Stimulated activated CD8-positive, alpha-beta memory T cell treated with anti-CD3 and anti-CD28 coated beads, Interleukin-7, amount 100 ng/mL, for 4 hours (primary cell): ENCODE measurements at places on chromosomes 11 and 22.

GRCh38 chr11:4090258-4090657 lies 4.3 kb upstream of the RRM1 start:
- DNase-seq: no peak

DNA sequence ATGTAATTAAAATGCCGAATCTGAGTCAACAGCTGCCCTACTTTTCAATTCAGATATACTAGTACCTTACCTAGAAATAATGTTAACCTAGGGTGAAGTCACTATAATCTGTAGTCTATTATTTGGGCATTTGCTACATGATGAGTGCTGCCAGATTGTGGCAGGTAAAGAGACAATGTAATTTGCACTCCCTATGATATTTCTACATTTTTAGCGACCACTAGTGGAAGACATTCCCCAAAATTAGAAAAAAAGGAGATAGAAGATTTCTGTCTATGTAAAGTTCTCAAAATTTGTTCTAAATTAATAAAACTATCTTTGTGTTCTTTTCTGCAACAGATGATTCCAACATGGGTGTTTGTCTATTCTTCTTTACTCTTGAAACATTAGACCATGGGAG lies 14.1 kb downstream of the MS4A1 start:
- DNase-seq: no peak

GRCh38 chr11:105937331-105937730 lies 84.7 kb downstream of the MSANTD4 start:
- no peak for DNase-seq

- DNase-seq: no peak
Observed at GRCh38 chr11:46278387-46279125, 1.1 kb downstream of the CREB3L1 start.

DNA sequence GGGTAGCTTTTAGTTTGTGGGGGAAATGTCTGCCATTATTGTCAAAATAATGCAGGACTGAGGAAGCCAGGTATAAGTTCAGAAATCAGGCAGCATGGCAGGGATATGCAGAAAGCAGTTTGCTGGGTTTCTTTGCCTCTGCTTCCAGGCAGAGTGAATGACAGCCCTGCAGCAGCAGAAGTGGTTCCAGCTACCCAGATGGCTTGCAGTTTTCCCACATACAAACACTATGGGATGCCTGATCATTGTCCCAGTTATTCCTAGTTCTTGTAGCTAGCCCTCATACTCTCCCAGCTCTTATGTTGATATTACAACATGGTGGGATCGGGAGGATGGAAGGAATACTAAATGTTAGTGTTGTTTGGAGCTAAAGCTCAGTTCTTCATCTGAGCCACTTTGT lies 2.8 kb upstream of the DIXDC1 start:
- DNase-seq: no peak

- DNase-seq: no peak
Observed at GRCh38 chr11:86978756-86979608, 23.8 kb upstream of the FZD4 start.

DNA sequence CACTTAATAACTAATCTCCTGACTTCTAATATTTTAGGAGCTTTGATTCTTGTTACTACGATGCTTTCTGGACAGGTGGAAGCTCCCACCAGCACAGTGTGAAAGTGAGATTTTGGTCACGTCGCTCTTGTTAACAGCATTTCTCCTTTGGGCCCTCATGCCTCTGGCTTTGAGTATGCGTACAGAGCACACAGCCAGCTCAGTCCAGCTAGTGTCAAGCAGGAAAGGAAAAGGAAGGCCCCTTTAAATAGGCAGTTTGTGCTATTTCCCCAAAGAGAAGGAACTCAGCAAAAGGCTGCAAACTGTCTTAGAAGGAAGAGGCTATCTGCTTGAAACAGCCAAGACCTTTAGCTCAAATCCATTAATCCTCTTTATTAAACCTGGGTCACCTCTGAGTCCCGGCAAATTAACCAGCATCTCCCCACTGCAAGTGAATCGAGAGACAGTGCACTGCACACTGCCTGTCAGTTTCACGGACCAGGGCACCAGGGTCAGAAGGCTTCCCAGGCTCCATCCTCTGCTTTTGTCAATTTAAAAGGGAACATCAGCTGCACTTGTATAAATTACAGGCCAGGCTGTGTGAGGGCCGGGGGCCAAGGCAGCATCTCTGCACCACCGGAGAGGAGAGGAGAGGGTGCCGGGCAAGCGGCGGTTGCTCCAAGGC lies 34.7 kb downstream of the OPCML start:
- DNase-seq: no peak

DNA sequence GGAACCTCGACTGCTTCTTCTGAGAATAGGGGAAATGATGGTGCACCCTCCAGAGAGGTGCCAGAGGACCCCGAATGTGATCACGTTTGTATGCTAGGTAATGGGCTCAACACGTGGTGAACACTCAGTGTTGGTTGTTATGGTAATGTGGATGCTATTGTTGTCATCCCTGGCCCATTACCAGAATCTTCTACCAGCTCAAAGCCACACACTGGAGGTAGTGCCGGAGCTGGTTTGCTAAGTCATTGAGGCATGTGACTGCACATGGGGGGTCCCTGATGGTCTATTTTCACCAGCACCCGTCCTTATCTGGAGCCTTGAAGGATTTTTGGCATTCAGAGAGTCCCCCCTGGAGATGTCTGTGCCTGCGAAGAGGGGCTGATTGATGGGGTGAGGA lies 119.1 kb upstream of the CD82 start:
- DNase-seq: no peak

GRCh38 chr11:47372422-47372821 lies 5.9 kb downstream of the SPI1 start:
- no peak for DNase-seq

DNA sequence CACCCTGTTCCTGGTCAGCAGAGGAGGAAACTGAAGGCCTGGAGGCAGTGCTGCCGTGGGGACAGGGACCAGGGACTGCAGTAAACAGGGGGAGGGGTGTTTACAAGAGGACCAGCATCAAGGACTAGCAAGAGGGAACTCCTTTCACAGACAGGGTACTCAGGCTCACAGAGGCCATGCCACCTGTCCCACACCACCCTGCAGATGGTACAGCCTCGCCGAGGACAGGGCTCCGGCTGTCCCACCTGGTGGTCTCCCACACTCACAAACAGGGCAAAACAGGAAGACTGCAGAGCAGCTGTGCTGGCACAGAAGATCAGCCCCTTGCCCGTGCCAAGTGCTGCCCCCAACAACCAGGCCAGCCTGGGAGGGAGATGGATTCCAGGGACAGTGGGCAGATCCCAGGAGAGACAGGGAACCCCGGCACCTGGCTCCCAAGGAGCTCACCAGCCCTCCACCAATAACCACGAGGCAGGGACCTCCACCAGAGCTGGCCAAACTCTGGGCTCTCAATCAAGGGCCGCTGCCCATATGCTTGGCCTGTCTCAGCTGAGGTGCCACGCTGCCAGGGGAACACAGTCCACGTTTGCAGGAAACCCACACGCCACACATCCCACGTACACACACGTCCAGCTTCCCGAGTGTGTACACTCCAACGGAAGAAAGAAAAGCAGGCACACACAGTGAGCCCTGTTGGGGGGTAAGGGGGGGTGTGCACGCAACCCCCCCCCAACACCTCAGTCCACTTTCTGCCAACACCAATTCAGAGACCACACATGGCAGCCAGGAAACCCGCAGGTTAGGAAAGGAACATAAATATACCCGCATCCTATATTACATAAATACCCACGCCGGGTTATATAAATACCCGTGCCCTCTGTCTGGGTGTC lies 2.1 kb downstream of the CSNK1E start:
- DNase-seq: no peak

DNA sequence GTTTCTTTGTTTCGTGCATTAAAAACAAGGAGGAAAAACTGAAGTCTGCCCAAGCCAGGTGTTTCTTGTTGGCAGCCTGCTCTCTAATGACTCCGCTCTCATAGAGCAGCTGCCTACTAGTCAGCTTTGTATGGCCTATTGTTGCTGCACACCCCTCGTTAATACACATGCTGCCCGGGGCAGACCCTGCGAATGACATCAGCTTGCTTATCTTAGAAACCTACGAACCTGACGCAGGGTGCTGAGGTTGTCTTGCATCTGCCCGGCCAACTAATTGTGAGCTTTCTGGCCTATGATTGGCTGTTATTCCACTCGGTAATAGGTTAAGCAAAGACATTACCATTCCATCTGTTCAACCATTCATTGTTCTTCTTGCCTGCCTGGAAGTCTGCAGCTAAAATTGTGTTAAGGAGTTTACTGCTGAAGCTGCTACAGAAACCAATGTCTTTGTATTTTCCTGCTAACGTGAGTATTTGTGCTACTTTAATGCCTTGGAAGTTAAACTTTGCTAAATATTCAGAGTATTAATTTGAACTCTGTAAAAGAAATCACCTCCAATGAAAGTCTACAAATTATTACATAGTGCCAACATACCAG lies 37.5 kb downstream of the ZC3H12C start:
- DNase-seq: no peak

DNA sequence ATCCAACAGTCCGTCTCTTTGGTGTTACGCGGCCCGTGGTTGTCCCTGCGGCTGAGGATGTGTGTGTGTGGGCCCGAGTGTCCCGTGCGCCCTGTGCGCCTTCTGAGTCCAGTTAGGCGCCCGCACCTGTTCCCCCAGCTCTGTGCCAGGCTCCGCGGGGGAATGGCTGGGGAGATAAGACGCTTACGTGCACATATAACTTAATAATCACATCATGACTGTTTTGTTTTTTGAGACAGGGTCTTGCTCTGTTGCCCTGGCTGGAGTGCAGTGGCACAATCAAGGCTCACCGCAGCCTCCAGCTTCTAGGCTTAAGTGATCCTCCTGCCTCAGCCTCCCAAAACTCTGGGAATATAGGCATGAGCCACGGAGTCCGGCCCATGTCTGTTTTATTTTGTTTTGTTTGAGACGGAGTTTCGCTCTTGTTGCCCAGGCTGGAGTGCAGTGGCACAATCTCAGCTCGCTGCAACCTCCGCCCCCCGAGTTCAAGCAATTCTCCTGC lies 817 bp downstream of the ARL2 start:
- no peak for DNase-seq

GRCh38 chr11:76667856-76668255 lies 2.7 kb downstream of the LRRC32 start:
- DNase-seq: no peak

DNA sequence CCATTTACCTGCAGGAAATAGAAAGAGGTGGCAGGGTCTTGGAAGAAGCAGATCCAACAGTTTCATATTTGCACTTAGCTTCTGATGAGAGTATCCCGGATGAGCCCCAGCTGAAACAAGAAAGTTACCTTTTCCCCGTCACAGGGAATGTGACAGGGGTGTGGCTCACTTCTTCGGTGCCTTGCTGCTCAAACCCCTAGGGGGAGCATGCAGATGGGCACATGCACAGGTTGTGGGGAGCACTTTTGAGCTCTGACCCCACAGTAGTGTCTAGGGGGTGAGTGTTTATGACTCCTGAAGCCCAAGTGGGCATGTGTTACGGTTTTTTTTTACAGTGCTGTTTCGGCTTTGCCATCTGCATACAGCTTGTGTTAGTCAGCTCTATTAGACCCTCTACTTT lies 1221.0 kb downstream of the JRKL start:
- DNase-seq: no peak

DNA sequence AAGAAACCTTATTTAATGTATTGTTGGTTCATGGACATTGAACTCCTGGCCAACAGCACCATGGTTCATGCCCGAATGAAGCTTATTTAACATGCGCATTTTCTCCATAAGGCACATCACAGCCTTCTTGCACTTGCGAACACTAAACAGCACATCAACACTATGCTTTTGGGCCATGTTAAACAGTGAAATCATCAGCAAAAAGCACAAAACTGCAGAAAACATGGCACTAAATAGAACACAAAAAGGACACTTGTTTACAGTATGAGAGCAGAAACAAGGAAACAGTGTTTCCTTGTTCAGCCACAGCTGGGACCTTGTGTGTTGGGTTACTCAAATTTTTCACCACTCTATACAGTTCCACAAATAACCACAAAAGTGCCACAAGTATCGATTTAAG lies 122.3 kb downstream of the MSANTD4 start:
- no peak for DNase-seq

- no peak for DNase-seq
Observed at GRCh38 chr11:20762116-20762844, 92.9 kb downstream of the NELL1 start.

DNA sequence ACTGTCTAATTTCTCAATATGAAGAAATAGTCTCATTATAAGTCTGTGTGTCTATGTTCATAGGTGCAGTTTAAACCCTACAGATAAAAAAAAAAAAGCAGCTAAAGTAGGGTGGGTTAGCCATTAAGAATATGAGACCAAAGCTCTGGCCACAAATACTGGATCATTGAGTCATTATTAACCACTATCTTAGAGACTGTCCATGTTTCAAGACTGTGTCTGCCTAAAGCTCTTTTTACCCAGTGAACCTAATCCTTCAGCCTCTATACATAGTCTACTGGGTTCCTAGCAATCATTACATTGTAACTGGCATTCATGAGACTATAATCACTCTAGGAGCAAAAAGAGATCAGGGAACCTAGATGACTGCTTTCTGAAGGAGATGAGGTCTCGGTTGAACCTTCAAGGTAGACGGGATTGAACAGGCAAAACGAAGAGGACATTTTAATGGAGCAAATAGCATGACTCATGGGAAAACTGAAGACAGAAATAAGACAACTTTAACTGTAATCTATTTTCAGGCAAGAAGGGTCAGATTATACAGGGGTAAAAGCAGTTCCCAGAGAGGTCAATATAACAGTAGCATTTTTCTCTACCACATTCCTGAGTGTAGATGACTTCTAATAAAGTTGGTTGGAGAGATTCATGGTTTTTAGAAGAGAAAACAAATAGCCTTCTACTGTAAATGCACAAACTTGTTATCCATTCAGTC lies 64.0 kb upstream of the FIBIN start:
- no peak for DNase-seq

DNA sequence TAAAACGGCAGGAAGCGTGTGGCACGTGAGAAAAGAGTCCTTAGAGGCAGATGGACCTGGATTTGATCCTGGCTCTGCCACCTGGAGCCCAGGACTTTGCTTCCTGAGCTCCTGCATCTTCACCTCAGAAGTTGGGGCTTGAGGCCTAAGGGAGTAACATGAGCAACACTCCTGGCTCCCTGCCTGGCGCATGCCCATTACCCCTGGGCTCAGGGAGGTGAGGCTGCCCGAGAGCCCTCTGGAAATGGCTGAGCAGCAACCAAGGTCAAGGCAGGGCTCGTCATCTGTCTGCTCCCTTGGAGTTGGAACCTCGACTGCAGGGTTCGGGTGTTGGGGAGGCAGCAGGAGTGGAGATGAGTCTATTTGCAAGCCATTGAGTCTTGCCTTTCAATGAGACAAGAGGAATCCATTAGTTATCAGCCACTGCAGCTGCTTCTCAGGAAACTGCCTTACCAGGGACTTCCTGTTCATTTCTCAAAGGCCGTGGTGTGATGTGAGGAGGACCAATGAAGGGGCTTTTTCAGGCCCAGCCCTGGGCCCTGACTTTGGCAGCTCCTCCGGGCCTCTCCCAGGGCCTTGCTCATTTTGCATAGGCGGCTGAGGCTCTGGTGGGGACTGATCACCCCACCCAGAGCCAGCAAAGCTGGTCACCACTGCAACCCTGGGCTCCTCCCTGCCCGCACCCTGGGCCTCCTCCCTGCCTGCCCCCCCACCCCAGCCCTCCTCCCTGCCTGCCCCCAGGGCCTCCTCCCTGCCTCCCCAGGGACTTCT lies 6.4 kb downstream of the FADS2 start:
- DNase-seq: peak; percentile 34
